NT2/D1 (cell line): ENCODE measurements at places on chromosomes 11 and 22.

- DNase-seq, result no peak
Measured at GRCh38 chr11:92035488-92035887, 189.1 kb upstream of the FAT3 start.

DNA sequence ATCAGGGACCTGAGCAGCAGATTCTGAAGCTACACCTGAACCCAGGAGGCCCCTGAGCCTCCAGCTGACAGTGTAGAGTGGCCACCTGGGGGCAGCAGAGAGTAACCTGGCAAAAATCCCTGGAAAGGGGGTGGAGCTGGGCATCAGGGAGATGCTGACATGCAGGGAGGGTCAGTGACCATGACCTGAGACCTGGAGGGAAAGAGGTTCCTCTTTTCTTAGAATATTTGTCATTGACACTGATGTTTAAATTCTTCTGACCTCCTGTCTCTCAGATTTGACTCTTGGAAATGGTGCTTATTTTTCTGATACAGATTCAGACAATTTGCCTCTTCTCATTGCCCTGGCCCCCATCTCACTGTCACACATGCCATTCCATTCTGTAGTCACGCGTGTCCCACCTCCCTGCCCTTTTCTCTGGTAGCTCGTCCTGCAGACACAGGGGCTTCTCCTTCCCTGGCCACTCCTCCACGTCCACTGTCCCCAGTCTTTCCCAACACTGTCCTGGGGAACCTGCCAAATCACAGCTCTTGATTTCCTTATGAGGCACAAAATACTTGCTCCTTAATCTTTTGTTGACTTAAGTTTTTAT lies 117.2 kb upstream of the IGLL5 start:
- DNase-seq, result no peak

DNA sequence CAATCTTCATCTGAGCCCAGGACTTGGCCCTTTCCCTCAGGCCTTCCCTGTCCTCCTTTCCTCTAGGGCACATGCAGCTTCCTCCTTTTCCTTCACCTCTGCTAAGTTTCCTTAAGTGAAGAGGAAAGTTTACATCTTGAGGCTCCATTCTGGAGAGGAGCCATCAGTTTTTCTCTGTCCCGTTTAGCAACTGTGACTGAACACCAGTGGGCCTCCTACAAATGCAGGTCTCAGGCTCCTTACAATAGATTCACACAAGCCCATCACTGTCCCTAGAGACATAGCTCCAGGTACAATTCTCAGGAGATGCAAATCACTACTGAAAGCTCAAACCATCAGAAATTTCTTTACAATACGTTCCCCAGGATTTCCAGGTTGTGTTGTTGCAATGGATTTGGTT lies 23.3 kb upstream of the LYVE1 start:
- no peak for DNase-seq

DNA sequence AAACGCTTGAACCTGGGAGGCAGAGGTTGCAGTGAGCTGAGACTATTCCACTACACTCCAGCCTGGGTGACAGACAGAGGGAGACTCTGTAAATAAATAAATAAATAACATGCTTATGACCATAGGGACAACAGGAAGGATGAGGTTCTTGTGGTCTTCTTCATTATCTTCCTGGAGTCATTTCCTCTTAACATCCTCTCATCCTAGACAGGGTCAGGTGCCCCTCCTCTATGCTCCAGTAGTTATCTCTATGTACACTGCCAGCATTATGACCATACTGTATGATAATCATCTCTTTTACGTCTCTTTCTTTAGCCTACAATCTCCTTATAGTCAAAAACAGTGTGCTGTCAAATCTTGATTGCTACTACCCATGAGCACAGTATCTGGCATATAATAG lies 17.7 kb downstream of the RAB30 start:
- DNase-seq, result no peak

DNA sequence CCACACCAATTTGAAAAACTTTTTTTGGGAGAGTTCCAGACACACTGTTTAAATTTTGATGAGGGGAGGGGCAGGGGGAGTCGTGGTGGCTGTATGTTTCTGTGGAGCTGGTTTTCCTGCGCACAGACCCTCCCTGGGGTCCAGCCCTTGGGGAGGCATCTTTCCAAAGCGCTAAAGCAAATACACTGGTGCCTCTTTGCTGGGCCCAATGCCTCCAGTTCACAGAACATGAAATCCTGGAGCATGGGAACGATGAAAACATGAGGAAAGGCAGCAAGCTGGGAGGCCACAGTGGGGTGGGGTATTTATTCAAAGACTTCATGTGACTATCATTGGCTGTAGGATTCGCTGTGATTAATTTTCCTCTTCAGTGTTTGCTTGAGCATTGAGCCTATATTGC lies 135.3 kb downstream of the CCDC34 start:
- no peak for DNase-seq

DNA sequence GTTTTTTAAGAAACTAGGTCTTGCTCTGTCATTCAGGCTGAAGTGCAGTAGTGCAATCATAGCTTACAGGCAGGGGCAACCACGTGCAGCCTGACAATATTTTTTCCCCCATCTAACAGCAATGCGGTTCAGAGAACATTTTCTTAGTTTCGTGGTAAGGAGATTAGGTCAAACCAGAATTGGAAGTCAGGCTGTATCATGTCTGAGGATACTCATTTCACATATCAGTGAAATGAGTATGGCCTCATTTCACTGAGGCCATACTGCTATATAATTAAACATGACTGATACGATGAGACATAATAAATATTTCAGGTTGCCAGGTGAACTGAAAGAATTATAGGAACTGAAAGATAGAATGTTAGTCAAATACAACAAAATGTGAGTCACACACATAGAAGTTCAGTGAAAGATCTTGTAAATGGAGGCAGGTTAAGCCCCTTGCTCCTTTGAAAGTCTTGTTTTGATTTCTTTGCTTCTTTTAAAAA lies 32.5 kb upstream of the IZUMO1R start:
- no peak for DNase-seq

DNA sequence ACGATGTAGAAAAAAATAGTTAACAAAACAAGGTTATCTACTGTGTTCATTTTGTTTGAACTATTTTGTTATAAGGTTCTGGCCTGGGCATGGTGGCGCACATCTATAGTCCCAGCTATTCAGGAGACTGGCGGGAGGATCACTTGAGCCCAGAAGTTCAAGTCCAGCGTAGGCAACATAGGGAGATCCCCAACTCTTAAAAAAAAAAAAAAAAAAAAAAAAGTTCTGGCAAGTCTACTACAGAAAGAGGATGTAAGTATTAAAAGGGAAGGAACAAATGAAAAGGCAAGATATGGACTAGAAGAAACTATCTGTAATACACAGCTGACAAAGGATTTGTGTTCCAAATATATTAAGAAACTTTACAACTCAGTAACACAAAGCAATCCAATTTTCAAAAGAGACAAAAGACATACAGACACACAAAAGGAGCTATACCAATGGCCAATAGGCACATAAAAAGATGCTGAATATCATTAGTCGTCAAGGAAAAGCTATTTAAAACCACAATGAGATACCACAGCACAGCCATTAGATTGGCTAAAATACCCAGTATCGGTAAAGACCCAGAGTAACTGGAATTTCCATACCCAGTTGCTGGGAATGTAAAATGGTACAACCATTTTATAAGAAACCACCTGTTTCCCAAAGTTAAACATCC lies 27.4 kb downstream of the RRAS2 start:
- no peak for DNase-seq

DNA sequence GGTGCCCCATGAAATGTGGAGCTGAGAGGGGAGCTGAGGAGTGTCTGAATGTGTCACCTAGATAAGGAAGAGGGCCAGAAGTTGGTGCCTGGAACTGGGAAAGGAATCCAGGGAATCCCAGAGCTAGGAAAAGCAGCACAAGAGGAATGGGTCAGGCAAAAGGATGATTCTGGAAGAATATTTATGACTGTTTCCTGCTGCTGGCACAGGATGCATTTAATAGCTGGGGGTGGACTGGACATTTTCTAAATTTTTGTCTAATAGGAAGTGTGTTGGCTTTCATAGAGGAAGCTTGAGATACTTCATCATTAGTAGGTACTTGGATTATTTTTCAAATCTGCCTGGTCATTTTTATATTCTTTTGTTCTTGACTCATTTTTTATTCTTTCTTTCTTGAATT lies 17.4 kb upstream of the MRGPRX2 start:
- DNase-seq, result no peak

DNA sequence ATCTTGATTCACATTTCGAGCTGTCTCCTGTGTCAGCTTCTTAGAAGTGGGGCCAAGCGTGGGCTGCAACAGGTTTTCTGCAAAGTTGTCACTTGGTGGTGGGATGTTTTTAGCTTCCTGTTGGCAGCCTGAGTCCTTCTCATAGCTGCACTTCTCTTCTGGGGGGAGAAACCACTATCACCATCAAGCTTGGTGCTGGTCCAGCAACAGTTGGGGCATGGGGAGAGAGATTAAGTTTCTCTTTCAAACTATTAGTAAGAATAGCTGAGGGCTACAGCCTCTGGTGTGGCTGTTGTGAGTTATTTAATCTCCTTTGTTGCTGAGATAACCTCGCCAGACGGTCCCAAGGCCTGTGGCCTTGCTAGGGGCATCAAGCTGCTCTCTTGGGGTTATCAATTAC lies 123.3 kb upstream of the CRYBB3 start:
- DNase-seq, result no peak

- no peak for DNase-seq
Measured at GRCh38 chr11:65431451-65432099, 9.0 kb downstream of the NEAT1 start.

GRCh38 chr11:111633248-111633647 lies 31.0 kb downstream of the SIK2 start:
- DNase-seq, result no peak

DNA sequence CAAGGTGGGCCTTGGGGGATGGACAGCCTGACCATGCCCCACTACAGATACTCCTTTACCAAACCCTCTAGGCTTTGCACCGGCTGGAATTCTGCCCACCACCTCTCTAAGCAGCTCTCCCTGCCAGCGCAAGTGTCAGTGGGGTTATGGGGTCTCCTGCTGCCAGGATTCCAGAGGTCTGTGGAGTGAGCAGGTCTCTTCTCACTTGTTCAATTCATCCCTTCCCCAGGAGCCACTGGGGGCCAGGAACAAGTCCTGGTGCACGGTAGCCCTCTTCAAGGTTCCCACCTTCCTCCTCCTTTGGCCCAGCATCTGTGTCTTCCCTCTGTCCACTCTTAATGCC lies 30.5 kb downstream of the CCDC15 start:
- no peak for DNase-seq

GRCh38 chr22:20031732-20032406 lies 11.0 kb downstream of the TANGO2 start:
- no peak for DNase-seq

DNA sequence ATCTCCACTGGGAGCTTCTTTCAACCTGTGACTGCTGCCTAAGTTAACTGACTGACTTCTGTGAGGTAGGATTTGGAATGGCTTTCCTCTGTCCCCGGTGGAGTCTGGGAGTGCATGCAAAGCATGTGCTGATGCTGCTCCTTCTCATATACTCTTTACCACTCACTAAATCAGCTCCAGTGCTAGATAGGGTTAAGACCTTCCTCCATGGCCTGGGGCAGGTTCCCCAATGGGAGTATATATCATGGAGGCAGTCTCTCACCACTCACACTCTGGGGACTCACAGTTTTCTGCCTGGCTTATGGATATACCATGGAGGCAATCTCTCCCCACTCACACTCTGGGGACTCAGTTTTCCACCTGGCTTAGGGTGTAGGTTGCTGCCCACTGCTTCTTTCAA lies 10.1 kb upstream of the FANCF start:
- DNase-seq, result no peak

DNA sequence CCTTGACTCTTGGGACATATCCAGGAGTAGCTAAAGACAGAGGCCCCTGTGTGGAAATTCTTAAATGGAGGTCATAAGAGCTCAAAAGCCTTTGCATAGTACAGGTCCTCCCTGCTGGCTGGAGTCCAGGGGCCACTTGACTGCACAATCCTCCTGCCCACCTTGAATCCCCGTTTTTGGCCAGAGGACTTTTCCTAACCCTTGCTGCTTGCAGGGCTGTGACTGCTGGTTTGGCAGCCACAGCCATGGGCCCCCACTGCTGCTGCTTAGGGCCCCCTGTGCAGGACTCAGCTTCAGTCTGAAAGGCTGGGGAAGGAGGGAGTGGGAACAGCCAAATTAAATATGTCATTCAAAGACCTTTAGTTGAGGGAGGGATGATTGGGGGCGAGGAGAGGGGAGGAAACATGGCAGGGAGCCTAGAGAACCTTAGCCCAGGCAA lies 33.4 kb downstream of the ARHGAP1 start:
- DNase-seq, result no peak

DNA sequence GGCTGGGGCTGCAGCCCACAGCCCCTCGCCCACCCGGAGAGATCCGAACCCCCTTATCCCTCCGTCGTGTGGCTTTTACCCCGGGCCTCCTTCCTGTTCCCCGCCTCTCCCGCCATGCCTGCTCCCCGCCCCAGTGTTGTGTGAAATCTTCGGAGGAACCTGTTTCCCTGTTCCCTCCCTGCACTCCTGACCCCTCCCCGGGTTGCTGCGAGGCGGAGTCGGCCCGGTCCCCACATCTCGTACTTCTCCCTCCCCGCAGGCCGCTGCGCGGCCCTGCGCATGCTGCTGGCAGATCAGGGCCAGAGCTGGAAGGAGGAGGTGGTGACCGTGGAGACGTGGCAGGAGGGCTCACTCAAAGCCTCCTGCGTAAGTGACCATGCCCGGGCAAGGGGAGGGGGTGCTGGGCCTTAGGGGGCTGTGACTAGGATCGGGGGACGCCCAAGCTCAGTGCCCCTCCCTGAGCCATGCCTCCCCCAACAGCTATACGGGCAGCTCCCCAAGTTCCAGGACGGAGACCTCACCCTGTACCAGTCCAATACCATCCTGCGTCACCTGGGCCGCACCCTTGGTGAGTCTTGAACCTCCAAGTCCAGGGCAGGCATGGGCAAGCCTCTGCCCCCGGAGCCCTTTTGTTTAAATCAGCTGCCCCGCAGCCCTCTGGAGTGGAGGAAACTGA lies 731 bp downstream of the GSTP1 start:
- no peak for DNase-seq

GRCh38 chr22:49638788-49639187 lies 188.9 kb downstream of the BRD1 start:
- no peak for DNase-seq

DNA sequence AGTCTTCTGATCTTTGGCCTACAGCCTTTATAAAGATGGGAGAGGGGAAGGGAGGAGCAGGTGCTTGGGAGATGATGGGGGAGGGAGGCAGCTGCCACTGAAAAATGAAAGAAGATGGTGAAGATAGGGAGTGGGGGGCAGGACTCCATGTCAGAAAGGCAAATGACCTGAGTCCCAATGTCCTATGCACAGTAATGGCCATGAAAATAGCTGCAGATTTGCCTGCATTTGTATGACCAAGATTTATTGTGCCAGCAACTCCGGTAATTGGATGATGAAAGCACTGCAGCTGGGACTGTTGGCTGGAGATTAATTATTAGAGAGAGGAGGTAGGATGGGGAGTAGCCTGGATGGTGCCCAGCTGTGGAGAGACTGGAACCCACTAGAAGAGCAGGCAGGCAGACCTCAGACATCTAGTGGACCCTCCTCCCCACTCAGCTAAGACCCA lies 36.1 kb downstream of the NEU3 start:
- no peak for DNase-seq
